Stimulated activated CD4-positive, alpha-beta T cell treated with anti-CD3 and anti-CD28 coated beads, Interleukin-2, amount 100 ng/mL, for 48 hours (primary cell): ENCODE measurements at places on chromosomes 1 and 21.
A peak's percentile ranks its signal among the peaks of the same experiment; 100 is the strongest.

DNA sequence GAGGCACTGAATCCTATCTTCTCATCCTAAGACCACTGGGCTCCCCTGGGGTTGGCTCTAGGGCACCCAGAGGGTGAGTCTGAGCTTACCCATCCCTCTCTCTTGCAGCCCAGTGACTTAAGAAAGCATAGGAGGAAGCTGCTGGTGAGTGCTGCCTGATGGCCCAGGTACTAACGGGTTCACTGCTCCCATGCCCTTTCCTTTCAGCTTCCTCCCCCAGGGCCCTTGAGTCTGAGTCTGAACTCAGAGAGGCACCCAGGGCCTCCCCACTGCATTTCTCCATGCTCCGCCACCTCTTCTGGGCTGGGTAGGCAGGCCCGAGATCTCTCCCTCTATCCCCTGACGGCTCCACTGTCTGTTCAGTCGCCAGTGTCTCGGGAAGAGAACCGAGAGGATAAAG lies 29.7 kb downstream of the PPFIA4 start:
- DNase-seq = no peak

DNA sequence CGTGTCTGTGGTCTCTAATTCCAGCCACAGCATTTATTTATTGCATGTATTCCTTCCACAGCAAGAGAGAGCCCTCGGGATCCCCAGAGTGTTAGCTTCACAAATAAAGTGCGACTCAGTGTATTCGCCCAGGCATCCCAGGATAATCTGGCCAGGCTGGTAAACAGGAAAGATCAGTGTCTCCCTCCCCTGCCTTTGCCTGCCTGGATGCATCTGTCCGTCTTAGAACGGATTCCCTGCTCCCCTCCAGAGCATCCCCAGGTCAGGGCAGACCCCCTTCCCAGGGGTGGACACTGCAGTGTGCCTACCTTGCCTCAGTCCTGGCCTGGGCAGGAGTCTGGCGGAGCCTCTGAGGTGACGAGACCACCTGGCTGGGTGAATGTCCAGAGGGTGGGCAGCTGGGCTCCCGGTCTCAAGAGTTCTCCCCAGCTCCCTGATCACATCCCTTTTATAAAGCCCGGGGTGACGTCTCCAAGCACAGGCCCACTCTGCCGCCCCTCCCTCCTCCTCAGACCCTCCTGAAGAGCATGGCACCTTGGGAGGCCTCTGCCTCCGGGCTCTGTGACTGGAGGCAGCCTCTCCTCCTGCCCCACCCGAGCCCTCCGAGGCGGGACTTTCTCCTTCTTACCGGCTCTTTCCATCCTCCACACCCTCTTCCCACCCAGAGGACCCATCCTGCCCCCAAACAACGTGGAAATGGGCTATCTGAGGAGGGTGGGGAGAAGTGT lies at the start of gene KISS1:
TSS of gene KISS1 (minus strand) at position 424 of the 728 bp plus-strand sequence. CDS start 3,615 bp downstream, outside the sequence.
- DNase-seq = no peak

DNA sequence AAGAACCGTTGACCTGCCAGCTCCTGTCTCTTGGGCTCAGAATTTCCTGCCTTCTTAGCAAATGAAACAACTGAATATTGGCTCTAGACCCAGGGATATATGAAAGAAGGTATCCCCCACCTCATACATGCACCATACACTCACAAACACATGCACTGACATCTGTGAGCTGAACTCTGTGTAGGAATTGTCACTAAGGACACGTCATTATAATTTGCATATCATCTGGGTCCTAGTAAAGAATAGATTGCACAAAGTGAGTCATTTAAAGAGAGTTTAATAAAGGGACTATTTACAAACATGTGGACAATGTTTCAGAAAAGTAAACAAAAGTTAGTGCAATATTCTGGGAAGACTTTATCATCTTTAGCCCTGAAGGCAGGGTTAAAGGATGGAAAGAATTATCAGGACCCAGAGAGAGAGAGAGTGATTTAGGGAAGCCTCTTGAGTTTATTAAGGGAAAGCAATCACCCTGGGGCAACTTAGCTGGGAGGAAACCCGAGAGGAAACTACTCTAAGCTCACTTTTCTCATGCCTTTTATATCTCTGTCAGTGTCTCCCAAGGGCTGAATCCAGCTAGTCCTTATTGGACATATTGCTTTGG lies 74.1 kb upstream of the PLA2G4A start:
- no peak for DNase-seq

GRCh38 chr1:155574077-155574476 lies 11.5 kb upstream of the ASH1L start:
- no peak for DNase-seq

DNA sequence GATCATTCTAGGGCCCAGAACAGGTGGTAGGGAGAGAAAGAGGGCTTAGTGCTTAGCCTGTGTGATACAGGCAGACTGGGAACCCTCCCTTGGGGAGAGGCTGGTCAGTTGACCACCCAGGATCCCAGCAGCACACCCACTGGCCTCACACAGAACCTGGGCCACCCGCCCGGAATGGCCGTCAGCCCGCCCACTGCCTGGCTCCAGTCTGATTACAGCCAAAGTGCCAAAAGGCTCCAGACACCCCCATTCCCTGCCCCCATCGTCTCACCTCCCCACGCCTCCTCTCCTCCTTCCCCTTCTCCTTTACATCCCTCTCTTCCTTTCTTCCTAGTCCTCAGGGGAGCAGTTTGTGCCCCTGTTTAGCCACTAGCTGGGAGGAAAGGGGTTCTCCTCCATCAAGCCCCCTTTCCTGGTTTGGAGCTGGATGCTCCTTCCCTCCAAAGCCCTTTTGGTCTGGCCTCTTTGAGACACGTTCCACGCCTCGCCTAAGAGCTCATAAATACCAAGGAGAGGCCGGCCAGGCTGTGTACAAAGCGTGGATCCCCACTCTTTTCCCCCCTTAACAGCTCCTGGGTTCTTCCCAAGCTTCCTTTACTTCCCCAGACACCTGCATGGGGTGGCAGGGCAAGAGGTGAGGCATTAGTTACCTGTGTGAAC lies 4.6 kb upstream of the WNT2B start:
- no peak for DNase-seq

DNA sequence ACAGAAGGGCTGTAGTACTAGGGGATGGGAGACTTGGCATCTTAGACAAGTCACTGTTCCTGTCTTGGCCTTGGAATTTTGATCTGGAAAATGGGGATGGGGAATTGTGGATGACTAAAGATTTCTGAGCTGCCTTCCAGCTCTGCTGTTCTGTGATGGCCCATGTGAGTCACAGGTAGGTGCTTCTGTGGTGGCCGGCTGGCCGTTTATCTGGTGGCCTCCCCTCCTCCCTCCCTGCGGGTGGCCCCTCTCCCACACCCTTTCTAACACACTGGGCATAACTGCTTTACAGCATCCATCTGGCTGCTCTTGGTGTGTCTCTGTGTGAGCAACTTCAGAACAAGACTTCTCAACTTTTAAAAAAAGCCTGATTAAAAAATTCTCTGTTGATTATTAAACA lies 35.9 kb downstream of the KCNA2 start:
- DNase-seq = no peak

GRCh38 chr1:188499690-188500089 lies 1670.9 kb downstream of the PLA2G4A start:
- DNase-seq = no peak

- DNase-seq = no peak
These were observed 58.6 kb upstream of the ARHGAP29 start for GRCh38 chr1:94296018-94296417.

DNA sequence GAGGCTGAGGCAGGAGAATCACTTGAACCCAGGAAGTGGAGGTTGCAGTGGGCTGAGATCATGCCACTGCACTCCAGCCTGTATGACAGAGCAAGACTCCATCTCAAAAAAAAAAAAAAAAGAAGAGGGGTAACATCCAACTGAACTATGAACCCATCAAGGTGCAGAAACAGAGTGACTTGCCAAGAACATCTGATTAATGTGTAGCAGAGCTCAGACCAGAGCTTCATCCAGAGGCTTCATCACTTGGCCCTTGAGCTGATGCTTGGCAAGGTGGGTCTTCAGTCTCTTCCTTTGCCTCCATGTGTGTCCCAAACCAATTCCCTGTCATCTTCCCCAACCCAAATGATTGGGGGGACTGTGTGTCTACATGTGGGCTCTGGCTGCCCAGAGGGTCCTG lies 32.6 kb downstream of the HSD3B1 start:
- no peak for DNase-seq

- no peak for DNase-seq
These were observed 4.2 kb upstream of the BCL10 start for GRCh38 chr1:85280636-85281035.

DNA sequence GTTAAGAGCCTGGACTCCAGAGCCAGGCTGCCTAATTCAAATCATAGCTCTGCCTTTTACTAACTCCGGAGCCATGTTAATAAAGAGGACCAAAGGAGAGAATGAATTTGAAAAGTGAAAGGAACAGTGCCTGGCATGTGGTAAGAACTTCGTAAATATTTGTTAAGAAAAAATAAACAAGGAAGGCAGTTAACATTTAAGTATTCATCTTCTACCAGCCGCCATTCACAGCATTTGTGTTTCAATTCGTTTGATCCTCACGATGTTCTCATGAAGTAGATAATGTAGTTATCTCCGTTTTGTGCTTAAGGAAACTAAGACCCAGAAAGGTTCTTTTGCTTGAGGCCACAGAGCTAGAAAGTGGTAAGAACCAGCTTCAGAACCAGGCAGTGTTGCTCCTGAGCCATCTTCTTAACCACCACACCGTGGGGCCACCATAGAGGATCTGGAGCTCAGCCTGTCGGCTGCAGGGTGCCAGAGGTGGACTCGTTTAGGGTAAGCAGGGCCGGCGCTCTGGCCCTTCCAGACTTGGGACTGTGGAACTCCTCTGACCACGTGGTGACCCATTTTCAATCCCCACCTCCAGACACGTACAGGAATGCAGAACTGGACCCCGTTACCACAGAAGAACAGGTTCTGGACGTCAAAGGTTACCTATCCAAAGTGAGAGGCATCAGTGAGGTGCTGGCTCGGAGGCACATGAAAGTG lies 11.9 kb downstream of the MFN2 start:
- no peak for DNase-seq

DNA sequence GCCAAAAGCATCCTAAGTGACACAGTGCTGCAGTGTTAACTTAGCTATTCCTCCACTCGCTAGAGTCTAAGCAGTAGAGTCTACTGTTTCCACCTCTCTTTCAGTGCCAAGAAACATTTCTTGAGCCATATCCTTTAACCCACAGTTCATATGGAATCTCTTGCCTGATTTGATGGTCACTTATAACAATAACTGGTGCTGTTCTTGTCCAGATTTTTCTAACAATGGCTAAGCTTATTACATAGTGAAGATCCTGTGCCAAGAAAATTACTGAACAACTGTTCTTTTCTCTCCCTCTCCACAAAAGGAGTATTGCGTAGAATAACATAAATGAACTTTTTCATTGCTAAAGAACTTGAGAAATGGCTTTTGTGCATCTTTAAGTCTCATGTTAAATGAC lies 121.3 kb downstream of the CDC7 start:
- no peak for DNase-seq

DNA sequence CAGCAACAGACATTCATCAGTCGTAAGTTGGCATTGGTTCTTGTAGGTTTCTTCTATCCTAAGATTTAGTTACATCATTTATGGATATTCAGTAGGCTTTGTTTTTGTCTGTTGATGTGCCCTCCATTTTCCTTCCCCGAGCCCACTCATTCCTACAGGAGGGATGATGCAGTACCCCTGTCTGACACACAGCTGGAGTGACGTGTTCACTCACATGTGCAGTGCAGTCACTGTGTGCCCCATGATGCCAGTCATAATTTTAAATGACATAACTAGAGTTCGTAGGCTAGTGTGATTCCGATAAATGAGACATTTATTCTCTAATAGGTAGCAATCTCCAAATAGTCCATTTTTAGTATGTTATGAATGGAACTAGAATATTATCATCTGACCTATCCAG lies 438.4 kb downstream of the DSCAM start:
- DNase-seq = no peak

- no peak for DNase-seq
These were observed 6.7 kb upstream of the TIE1 start for GRCh38 chr1:43293896-43294760.

DNA sequence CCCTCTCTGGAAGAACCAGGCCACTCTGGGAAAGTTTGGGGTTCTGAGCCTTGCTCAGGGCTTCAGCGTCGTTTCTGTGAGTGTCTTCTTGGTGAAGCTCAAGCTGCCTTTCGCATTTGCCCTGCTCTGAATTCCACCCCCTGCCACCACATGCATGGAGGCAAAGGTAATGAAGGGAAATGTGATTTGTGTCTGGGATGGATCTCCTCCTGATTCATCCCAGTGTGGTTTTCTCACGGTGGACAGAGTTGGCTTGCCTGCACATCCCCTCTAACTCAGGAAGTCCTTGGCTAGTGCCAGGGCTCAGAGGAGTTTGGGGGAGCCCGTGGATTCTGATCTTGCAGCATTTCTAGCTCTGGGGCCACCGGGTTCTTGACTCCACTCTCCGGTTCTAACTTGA lies 173.6 kb upstream of the RAB4A start:
- no peak for DNase-seq

DNA sequence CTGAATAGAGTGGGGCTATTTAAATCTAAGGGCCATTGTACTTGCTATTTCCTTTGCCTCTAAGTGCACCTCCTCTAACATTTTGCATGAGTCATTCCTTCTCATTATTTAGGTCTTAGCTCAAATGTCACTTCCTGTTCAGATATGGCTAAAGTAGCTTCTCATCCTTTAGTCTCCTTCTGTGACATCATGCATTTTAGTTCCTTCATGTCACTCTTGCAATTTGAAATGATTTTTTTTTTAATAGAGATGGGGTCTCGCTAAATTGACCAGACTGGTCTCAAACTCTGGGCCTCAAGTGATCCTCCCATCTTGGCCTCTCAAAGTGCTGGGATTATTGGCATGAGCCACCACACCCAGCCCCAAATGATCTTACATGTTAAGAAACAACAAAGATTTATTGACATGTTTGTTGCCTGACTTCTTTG lies 6.6 kb downstream of the TBX19 start:
- DNase-seq = no peak

GRCh38 chr1:39575191-39576015 lies 1.2 kb downstream of the PABPC4 start:
- DNase-seq = no peak

DNA sequence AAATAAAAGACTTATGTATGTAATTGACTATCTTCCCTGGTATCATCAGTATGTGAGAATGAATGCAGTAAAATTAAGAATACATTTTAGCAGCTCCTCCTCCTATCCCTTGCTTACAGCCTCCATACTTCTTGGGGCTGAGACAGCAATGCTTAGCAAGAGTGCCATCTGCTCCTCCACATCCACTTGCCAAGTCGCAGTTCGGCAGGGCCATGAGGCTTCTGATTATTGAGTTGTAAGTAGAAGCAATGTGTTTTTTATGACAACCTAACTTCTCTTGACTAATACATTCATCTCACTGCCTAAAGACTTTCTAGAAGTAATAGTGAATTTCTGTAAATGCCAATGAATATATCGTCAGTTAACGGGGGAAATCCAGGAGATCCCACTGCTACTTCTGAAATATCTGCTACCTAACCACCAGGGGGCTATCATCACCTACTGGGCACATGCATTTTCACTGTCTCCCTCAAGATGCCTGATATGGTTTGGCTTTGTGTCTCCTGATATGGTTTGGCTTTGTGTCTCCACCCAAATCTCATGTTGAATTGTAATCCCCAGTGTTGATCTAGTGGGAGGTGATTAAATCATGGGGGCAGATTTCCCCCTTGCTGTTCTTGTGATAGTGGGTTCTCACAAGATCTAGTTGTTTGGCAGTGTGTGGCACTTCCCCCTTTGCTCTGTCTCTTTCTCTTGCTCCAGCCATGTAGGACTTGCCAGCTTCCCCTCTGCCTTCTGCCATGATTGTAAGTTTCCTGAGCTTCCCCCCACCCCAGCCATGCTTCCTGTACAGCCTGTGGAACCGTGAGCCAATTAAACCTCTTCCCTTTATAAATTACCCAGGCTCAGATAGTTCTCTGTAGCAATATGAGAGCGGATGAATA lies 59.6 kb downstream of the EXTL2 start:
- no peak for DNase-seq

GRCh38 chr1:111441573-111442192 lies 7.4 kb downstream of the WDR77 start:
- DNase-seq = peak; percentile 55
